ENCODE measurements at places on chromosomes 6 and 20.

DNA sequence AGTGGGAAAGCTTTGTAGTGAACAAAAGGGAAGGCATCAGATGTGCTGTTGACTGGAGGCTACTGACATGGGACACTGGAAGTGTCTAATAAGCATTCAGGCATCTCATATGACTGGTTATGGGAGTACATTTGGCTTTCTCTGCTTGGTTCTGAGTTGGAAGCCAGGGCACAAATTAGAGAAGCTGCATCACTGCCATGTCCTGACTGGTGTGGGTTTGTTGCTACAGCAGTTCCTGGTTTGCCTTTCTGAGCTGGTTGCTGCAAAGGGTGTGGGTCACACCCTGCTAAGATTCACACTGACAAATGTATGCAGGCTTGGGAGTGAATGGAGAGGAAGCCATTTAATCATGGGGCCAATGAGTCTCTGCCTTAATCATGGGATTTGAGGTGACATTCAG lies 36.2 kb upstream of the NANP start:
- no peak for DNase-seq

DNA sequence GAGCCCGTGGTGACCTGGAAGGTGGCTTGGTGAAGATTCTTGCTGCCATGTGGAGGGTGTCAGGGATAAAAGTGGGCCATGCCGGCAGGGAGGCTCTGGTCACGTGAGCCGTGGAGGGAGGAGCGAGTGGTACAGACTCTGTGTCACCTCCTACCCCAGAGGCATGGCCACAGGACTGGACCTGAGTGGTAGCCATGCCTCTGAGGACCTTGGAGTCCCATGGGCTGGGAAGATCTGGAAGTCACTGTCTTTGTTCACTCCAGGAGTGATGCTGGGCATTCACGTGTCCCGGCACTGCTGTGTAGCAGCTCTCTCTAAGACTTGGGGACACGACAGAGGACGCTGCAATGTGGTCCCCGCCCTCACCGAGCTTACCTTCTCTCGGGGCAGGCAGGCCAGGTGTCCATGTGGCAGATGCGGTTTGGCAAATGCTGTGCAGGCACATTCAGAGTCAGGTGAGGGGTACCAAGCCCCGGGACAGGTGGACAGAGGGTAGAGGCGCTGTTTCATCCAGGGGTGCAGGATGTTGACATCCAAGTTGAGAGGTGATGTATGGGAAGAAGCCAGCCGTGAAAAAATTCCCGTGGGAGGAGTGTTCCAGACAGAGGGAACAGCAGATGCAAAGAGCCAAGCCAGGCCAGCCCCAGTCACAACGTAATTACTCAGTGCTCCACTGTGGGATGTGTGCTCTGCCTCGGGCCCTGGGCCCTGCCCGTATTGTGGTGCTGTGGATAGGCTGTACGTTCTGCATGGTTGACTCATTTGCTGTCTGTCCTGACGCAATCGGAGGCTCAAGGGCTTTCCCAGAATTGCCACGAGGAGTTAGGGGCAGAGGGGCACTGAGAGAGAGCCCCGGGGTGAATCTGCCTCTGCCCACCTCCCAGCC lies 307.8 kb downstream of the TAF4 start:
- DNase-seq: no peak

GRCh38 chr6:124993327-124993726 lies 31.1 kb downstream of the RNF217 start:
- DNase-seq: no peak

DNA sequence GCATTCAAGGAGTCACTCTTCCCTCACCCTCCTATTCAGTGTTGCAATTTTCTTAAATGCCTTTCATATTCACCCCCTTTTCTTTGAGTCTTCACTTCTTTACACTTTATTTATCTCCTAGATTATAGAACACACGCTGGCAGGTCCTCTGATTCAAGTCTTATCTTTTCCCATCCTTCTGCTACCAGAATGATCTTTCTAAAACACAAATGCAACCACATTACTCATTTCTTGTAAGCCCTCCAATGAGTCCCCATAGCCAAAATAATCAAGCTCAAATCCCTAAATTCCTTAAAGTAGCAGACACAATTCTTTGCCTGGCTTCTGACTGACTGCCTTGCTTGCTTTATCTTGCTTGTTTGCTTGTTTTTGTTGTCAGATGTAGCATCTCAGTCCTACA lies 920.0 kb downstream of the TFAP2A start:
- DNase-seq: peak; percentile 82

DNA sequence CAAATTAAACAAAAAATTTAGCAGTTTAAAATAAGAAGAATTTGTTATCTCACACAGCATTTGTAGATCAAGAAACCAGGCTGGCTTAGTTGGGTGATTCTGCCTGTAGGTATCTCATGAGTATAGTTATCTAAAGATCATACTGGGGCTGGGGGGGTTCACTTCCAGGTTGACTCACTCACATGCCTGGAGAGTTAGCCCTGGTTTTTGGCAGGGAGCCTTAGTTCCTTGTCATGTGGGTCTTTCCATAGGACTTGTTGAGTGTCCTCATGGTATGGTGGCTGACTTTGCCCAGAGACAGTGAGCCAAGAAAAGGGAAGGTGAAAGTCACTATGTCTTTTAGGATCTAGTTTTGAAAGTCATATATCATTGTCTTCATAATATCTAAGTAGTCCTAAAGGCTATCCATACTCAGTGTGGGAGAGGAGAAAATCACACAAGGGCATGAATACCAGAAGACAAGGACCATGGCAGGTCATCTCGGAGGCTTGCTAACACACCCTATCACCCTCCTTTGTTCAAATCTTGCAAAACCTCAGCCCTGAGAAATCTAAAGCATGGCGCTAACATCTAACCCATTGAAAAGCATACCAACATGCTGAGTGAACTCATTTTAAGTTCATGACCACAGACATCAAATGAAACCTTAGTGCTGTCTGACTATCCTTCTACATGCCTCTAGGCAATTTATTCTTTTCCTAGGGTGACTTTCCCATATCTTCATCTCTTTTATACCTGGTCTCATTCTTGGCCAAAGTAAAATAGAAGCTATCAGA lies 39.2 kb downstream of the CYP24A1 start:
- DNase-seq: peak; percentile 47

DNA sequence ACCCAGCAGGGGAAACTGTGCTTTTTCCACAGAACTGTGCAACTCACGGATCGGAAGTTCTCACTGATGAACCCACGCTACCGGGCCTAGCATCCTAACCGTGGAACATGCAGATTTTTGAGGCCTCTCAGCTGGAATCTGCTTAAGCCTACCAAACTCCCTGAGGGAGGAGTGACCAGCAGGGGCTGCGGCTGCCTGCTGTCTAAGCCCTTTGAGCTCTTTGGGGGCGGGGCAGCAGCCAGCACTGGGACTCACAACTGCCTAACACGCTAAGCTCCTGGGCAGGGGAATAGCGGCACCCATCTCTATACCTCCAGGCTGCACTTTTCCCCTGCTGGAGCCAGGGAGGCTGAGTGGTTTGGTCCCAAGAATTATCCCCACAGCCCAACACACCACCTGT lies 20.4 kb upstream of the METTL24 start:
- no peak for DNase-seq

DNA sequence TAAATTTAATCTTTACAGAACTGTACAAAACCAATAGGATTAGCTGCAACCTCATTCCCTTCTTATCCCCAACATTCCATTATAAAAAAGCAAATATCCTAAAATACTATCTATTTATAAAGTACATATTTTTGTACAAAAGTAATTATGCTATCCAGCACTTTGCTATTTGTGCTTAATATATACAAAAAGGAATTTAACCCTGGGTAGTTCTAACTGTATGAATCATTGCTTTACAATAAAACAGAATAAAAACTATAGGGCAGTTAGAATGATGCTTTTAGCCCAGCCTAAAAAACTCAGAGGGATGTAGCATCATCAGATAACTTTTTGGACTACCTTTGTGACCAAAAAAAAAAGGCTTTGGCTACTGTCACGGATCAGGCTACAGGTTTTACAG lies 49.9 kb upstream of the KLHL31 start:
- no peak for DNase-seq
